Smooth muscle cell of the brain vasculature (primary cell): ENCODE measurements at places on chromosomes 12 and 14.

GRCh38 chr14:101227611-101228594 is 324.4 kb upstream of the RTL1 start:
- DNase-seq, result no peak

- no peak for DNase-seq
These were observed 1.6 kb downstream of the ARHGEF25 start for GRCh38 chr12:57612711-57613426.

DNA sequence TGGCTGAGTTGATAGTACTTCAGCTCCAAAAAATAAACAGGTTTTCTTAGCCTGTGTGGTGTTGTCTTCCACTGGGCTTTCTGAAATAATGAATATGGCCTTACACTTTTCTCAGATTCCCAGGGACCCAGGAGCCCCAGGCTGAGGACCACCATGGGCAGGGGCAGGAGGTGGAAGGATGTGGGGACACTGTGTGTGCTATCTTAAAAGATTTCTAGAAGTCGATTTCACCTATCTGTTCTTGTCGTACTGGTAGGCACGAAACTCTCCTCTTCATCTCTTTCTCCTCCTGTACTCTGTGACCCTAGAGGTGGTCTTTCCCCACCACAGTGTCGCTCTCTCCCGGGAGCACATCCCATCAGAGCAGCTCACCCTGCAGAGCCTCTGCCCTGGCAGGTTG is 107.7 kb upstream of the FKBP4 start:
- DNase-seq, result no peak

DNA sequence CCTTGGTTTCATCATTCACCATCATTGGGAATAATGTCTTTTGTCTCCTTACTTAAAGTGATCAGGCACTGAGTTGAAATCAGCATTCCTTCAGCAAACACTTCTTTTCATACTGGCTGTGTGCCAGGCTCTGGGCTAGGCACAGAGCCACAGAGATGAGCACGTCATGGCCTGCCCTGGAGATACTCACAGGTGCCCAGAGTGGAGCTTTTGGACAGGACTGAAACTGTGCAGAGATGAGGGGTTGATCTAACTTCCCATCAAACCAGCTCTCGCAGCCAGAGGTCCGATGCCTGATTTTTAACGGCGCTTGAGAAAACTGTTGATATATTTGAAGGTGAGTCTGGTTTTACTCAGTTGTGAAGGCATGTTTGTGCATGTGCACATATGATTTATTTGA is 43.1 kb downstream of the CACNA1C start:
- DNase-seq, result no peak

- no peak for DNase-seq
These were observed 438.8 kb downstream of the EGLN3 start for GRCh38 chr14:33511851-33512640.

DNA sequence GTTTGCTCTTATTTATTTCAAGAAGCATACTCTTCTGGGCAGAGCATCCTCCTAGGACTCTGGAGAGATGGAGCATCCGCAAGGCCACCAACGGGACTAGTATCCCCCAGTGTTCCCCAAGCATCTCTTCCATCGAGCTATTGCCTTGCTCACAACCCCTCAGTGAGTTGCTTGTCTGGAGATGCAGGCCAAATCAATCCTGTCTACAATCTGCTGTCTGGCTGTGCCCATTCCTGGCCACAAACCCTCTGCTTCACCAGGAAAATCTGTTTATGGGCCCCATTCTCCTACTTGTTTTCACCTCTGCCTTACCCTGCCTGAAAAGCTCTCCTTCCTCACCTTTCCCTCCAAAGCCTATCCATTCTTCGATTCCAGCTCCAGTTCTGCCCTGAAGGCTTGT is 219.2 kb downstream of the CACNA1C start:
- no peak for DNase-seq

- no peak for DNase-seq
These were observed 75.7 kb downstream of the DIP2B start for GRCh38 chr12:50580436-50580835.

DNA sequence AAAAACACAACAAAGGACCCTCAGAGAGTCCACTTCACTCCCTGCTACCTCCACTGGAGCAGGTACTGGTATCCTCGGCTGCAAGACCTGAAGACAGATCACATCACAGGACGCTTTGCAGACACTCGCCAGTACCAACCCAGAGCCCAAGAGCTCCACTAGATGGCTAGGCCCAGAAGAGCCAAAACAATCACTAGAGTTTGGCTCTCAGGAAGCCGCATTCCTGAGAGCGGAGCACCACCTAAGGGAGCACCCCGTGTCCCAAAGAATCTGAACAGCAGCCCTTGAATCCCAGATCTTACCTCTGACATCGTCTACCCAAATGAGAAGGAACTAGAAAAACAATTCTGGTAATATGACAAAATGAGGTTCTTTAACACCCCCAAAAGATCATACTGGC is 399.8 kb downstream of the RAD51B start:
- DNase-seq, result no peak

DNA sequence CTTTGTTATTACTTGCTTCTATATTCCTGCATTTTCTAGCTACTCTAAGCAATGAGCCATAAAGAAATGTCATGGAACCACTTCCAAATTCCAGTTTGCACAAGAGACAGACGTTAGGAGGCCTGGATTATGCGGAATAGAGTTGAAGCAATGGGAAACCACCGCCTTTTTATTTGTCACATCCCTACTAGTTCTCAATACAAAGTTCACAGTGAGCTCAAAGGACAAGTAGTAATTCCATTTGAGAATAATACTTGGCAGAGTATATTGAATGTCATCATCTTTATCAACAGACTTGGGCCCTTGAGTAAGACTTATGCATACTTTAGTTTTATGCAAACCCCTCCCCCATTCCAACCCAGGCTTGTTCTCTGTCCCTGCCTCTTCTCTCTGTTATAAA is 3.7 kb upstream of the SLC15A5 start:
- DNase-seq, result no peak

DNA sequence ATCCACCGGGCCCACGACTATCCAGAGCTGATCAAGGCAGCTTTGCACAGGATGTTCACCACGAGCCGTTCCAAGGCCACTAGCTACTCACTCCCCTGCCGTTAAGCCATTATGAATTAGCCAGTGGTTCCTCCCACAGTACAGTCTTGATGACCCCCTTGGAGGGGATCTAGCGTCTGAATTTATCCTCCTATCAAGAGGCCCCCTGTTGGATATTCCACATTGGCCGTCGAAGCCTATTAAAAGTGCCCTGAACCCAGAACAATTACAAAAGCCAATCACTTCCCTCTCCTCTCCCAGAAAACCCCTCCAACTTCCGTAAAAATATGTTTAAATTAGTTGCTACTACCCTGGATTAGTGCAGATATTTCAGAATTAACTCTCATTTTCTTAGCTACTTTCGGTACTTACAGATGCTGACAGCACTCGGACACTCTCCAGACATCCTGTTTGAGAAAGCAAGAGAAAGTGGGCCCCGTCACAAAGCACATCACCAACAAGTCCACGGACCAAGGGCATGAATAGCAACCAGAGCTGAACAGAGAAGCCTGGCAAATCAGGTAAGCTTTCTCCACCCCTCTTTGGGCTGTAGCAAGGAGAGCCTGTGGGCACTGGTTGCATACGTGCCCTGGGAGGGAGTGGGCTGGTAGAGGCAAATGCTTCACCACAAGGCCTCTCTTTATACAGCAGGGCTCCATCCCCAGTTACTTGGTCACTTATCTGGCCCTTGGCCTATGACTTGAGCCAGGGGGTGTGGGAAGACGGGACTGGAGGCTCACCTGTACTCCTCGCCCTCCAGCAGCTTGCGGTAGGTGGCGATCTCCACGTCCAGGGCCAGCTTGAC is 5.3 kb downstream of the KRT3 start:
- DNase-seq, result no peak

DNA sequence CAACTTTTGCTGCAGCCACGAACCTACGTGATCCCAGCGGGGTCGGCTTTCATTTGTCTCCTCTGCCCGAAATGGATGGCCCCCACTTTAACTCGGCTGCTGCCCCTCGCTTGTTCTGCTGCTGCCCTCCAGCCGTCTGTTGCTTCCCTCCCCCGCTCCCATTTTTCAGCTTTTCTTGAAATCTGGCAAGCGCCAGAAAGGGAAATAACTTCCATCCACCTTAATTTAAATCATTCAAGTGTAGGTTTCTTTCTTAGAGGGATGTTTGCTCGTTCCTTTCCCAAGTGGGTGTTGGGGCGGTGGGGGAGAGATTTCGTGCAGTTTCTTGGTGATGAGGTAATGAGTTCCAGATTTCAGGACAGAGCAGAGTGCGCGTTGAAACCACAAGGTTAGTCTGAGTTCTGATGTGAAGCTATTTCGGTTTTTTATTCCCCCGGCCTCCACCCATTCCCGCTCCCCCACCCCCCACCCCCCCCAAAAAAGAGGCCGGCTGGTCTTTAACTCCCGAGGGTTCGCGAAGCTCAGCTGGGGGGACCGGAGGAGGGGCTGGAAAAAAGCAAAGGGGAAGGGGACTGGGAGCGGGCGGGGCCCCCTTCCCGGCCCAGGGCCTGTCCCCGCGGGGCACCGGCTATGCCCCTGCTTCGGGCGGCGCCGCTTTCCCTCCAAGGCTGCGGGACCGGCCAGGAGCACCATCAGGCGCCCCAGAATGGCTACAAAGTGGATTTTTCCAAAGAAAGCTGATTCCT is 2.2 kb upstream of the ZFP36L1 start:
- no peak for DNase-seq
